ENCODE measurements at places on chromosomes 7 and 10.

DNA sequence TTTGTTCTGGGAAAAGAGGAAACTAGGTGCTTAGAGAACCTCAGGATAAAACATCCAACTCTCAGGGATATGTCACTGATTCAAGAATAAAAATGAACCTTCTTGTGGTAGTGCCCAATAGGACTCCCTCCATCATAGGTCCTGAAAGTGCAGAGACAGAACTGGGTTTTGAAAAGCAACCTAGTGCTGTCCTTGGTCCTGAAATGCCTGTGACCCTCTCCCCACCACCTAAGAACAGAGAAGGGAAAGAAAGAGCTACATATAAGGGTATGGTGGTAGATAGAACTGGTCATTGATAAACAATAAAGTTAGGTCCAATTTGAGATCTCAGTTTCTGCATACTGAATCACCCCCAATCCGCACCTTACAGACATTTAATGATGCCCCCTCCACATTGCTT, 953.3 kb downstream of the XPNPEP1 start:
- no peak for DNase-seq

DNA sequence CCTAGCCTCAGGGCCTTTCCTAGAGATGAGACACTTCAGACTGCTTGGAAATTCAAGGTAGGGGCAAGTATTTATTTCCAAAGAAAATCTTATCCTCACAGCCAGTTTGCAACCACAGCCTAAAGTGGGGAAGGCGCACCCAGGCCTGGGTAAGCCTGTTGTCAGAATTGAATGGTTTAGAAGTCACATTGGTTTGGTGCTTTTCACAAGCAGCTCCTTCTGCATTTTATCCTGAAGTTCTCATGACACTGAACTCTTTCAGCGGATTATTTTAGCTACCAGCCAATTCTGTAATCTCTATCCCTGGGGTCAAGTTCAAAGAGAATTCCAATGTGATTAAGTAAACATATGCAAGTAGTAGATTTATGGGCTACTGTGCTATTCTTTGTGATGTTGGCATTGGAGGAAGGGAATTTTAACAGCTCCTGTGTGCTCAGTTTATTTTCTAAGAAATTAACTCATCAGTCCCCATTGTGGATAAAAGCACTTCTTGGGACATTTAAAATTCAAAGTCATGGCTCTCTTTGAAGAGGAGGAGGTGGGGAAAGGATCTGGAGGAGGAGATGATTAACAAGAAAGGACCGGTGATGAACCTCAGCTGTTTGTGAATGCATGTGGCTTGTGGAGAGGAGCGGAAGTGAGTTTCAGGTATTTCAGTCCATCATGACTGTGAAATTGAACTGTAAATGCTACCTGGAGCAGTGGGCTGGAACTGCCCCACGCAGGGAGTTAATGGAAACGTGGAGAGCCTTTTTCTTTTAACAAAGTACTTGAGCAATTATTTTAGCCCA, 90.2 kb upstream of the CACUL1 start:
- DNase-seq, result no peak

DNA sequence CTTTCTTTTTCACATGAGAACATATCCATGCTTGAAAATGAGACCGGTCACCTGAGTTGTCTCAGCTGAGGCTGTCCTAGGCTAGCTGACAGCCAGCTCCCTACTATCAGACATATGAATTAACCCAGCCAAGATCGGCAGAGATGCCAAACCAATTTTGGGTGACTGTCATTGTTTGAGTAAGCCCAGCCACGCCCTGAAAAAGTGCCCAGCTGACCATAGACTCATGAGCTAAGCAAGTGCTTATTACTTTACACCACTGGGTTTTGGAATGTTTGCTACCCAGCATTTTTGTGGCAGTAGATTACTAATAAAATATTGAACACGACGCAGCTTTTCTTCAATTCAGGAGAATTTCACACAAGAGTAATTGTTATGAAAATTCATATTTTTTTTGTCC, 265.2 kb upstream of the LYZL1 start:
- DNase-seq, result no peak

DNA sequence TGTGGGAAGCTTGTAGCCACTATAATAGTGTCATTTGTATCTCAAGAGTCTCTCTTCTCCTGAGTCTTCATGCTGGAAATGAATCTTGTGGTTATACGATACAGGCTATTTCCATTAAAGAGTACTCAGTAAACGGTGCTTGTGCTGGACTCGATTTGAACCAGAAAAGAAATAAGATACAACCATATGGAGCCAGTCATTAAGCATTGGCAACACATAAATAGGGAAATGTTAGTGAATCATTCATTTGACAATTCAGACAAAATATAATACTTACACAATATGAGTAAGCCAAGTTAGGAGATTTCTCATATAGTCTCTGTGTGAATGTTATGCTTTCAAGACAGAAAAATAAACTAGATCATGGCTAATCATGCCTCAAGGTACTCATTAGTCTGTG, 356.8 kb downstream of the PLXDC2 start:
- DNase-seq, result no peak

- DNase-seq, result no peak
Measured at GRCh38 chr7:82325416-82325815, 118.2 kb downstream of the CACNA2D1 start.

GRCh38 chr7:27200761-27201579, 1.1 kb upstream of the HOXA13 start:
- DNase-seq, result no peak

GRCh38 chr7:120259386-120259785, 13.6 kb upstream of the KCND2 start:
- DNase-seq, result no peak

DNA sequence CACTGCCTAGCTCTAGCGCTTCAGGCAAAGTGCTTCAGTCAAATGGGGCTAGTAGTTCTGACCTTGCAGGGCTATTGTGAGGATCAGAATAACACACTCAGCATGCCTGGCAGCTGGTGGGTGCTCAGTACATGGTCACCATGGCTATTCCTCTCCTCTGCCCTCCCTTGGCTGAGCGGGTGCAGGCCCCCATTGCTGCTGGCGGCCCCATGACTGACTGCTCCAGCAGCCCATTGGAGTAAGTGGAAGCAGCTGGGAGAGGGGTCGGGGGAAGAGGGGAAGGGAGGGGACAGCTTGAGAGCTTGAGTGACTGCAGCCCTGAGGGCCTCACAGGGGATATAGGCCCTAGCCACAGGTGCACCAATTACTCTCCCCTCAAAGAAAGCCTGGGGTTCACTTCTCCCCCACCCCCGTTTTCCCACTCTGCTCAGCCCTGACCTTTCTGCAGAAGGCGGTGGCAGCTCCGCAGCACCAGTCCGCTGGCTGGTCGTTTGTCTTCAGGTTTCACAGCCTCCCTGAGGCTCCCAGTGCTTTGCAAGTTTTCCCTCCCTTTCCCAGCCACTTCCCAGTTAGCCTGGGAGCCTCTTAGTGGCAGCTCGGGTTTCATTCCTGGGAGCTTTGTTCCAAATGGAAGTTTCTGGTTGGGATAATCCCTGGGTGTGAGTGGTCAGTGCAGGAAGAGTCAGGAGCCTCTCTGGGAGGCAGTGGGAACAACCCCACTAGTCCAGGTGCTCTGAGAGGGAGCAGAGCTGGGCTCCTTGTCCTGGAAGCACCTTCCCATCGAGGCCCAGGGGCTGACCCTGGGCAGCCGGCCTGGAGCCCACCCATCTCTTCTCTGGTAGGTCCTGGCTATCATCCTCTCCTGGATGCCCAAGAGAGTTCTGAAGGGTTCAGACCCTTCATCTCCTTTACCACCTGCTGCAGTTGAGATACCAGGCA, 16.3 kb downstream of the FGF8 start:
- DNase-seq, result no peak

- DNase-seq, result no peak
Measured at GRCh38 chr10:110144507-110144906, 62.9 kb upstream of the MXI1 start.

- no peak for DNase-seq
Measured at GRCh38 chr7:90402785-90403173, 482 bp upstream of the CLDN12 start.

- no peak for DNase-seq
Measured at GRCh38 chr7:151374726-151375125, 33.1 kb downstream of the NUB1 start.

- no peak for DNase-seq
Measured at GRCh38 chr10:110138197-110138812, 69.1 kb upstream of the MXI1 start.

DNA sequence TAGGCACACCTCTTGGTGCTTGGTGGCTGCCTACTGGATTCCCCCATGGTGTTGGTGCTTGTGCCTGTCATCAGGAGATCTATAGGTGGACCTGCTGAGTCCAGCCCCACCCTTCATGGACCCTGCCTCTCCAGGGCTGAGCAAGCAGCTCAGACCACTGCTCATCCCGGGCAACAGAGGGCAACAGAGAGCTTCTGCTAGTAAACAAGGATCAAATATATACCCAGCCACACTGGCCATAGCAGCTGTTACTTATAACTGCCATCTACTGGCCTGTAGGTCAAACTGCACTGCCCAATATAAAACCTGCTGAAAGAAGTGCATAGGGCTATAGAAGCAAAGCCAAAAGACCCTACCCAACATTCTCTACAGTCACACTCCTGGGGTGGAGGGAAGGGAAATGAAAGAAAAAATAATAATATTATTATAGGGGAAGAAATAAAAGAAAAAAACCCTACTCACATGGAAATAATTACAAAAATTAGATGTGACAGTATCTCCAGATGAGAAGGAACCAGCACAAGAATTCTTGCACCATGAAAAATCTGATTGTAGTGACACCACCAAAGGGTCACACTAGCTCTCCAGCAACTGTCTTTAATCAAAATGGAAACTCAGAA, 54.9 kb upstream of the ZNF800 start:
- peak; percentile 47 for DNase-seq

DNA sequence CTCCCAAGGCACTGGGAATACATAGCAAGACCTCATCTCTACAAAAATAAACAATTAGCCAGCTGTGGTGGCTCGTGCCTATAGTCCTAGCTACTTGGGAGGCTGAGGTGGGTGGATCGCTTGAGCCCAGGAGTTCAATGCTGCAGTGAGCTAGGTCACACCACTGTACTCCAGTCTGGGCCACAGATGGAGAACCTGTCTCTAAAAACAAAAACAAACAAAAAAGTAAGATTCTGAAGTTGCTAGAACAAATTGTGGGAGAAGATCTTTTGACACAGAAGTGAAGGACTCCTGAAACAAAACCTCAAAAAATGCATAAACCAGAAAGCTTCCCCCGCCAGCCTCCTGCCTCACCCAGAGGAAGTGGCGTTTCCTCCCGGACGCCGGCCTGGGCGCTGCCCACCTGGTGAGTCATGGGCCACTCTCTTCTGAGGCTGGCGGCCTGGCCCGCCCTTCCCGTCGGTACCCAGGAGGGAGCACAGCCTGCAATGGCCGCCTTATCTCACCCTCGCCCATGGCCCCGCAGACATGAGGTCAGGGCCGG, 25.4 kb upstream of the ELN start:
- DNase-seq, result no peak

GRCh38 chr10:31304291-31304970, 14.6 kb upstream of the ZEB1 start:
- no peak for DNase-seq

- DNase-seq, result no peak
Measured at GRCh38 chr7:11217848-11218565, 244.3 kb downstream of the PHF14 start.

DNA sequence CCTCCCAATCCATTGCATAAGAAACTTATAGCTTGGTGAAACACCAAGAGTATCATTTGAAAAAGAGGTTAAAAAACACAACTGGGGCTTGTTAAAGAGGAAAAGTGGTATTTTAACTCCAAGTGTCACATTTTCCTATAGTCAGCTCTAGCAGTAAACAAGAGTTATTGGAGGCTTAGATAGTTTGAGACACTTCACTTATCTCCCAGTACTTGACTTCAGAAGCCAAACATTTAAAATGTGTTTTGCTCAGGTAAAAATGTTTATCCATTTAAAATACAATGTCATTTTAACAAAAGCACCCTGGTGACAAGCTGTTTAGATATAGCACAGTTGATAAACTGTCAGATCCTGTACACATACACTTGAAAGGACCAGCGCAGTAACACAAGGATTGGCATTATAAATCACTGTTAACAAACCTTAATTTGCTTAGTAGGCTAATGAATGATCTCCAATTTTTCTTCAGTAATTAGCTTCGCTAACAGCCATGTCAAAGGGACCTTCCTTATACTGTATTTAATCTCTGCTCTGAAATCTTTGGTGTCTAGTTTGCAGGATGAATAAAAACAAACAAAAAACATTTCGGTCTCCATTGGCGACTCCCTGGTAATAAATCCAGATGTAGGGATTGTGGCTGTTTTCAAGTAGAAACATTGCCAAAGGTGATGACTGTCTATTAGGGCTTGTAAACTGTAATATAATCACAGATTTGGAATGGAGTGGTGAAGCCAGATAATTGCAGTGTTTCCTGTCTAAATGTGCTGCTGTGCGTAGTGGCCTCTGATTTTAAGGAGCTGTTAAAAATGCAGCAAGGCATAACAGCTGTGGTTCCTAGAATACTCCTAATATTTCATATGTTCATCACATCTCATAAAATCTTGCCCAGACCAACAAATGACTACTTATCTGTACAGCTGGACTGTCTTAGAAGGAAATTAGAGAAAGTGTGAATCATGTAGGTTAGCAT, 545.1 kb downstream of the AUTS2 start:
- DNase-seq, result no peak

- DNase-seq, result no peak
Measured at GRCh38 chr10:2882628-2883027, 184.7 kb upstream of the PFKP start.

GRCh38 chr7:23377134-23377533, 78.0 kb downstream of the MALSU1 start:
- no peak for DNase-seq

DNA sequence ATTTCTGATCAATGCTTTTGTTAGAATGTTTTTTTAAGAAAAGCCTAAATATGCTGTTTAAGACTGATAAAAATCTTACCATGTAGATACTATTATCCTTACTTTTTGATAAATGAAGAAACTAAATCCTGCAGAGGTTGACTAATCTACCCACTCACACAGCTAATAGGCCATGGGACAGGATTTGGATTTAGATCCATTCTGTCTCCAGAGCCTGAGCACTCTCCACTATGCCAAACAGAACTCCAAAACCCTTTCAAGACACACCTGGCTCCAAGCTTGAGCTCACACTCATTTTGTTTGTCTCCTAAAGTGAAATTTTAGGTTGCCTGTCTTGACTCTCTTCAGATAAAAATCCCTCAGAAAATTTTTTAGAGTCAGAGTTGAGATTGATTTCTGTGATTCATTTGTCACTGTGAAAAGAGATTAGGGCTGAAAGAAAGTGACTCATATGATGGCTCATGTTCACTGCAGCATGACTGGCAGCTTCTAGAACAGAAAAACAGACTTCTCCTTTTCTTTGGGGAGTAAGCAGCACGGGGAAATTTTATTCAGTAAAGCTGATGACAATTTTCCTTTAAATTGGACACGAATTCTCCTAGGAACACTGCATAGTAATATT, 132.3 kb upstream of the POT1 start:
- DNase-seq, result no peak

DNA sequence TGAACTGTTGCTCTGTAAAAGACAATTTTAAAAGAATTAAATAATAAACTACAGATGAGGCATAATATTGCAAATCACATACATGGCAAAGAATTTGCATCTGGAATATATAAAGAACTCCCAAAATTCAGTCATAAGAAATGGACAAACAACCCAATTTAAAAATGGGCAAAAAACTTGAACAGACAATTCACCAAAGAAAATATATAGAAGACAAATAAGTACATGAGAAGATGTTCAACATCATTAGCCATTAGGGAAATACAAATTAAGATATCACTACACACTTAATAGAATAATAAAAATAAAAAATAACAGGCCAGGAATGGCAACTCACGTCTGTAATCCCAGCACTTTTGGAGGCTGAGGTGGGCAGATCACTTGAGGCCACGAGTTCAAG, 22.0 kb upstream of the TNPO3 start:
- no peak for DNase-seq

- peak; percentile 81 for DNase-seq
Measured at GRCh38 chr7:24821045-24821753, 63.9 kb upstream of the GSDME start.

- no peak for DNase-seq
Measured at GRCh38 chr7:4009211-4010060, 672.7 kb upstream of the FOXK1 start.
